ACHN (cell line): ENCODE measurements at places on chromosomes 11 and 22.

DNA sequence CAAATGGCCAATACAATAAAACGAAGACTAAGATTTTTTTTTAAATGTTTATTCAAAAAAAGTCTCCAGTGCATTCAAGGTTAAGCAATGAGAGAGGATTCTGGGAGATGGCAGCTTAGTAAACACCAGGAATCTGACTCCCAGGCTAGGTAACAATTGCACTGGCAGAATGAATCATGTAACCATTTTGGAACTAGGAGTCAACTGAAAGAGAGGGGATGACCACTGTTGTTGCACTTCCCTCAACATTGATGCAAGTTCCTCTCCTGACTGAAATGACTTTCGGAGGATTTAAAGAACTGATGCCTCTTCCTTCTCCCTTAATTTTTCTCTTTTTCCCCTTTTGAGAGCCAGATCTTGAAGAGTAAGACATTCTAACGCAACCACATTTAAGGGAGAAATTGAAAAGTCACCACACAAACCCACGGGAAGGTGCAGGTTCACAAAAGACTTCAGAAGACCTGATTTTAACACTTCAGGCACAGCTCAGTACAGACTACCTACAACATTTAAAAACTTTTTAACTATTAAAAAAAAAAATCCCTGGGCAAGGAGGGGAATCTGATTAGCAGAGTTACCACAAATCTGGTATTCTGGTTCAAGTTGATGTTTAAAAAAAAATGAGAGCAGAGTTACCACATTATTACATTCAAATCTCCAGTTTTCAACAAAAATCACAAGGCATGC lies 56.8 kb downstream of the FCHSD2 start:
- DNase-seq, result no peak

DNA sequence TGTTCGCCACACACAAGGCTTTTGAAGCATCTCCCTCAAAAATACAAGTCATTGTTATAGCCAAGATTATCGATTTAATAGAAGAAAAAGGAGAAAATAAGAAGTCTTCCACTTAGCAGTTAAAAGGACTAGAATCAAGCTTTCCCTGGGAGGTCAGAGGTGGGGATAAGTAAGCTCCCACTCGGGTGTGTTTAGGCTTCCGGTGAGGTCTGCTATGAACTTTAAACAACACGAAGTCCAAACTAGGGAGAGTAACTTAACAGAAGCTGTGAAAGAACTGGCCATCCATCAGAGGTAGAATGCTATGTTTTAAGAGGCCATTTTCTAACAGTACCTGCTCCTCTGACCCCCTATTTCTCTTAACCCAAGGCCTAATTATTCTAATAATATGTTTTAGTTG lies 91.4 kb upstream of the APOA1 start:
- DNase-seq, result no peak

- DNase-seq, result no peak
Measured at GRCh38 chr11:70134490-70134889, 56.4 kb downstream of the ANO1 start.

DNA sequence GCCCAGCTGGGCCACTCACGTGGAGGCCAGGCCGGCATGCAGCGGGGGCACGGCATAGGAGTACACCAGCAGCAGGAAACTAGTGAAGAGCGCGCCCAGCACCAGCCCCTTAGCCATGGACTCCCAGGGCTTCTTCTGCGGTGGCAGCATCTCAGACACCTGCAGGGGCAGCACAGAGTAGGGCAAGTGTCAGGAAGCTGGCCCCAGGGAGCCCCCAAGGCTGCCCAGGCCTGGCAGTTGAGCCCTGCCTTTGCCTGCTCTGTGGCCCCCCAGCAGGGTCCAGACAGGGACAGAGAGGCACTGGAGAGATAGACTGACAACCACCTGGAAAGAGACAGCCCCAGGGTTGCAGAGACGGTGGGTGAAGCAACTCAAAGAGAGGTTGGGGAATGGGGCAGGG lies 10.7 kb upstream of the SEC14L6 start:
- DNase-seq, result no peak

DNA sequence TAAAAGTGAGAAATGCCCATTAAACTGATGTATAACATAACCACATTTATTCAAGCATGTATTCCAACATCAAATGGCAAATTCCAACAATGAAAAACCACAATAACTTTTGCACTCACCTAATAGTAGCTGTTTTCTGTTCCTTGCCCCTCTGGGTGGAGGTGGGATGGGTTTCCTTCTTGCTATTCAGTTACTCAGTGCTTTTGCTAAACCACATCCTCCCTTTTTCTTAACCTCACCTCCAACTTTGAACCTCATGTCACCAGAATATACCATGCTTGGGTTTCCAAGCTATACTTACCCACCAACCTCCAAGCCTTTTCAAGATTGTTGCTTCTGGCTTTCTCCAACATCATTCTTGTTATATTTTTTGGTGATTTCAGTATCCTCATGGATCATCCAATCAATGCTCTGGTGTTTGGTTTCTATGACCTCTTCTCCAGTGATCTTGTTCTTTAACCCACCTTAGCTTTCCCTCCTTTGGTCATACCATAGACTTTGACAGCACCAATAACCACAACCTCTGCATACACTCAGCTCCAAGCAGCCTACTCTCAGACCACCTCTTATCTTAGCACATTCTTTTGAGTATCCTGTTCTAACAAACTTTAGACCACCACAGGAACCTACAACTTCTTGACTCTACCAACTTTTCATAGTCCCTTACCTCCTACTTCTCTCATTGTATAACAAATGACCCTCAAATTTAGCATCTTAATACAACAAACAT lies 3.2 kb upstream of the CCDC15 start:
- DNase-seq, result no peak

- peak; percentile 72 for DNase-seq
Measured at GRCh38 chr11:128831174-128832120, 35.6 kb downstream of the KCNJ1 start.

DNA sequence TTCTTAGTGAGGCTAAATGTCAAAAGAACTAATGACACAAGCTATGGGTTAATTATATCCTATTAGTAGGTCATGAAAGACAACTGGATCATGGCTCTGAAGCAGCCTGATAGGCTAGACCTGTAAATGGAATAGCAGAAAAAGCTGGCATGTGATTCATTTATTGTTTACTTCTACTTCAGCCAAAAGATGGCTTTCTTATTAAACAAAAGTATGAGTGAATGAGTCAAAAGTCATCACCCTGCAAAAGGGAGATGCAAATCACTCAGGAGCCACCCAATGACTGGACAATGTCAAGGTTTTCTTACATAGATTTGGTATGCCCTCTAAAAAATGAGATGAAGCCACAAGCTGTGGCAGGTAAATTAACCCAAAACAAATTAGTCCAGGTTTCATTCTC lies 138.0 kb downstream of the TRPC6 start:
- DNase-seq, result no peak

GRCh38 chr11:63553759-63554158 lies 9.4 kb downstream of the PLAAT2 start:
- no peak for DNase-seq

GRCh38 chr22:22698263-22698750 lies 53.9 kb downstream of the GGTLC2 start:
- no peak for DNase-seq

DNA sequence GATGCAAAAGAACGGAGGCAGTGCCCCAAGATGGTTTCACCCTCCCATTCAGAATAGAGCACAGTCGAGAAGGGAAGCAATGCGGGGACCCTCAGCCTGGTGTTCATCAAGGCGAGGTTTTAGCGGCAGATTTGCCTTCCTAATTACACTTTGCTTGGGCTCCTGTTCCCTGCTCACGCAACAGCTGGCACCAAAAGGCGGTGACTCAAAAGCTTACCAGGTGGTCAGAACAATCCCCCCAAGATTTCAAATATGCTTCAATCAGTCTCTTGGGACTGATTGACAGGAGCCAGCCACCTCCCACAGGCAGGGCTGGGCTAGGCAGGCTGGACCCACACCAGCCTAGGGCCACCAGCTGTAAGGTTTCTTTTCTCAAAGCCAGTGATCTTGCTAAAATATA lies 14.2 kb downstream of the IGSF9B start:
- DNase-seq, result no peak
